RPMI7951 (cell line): ENCODE measurements at places on chromosomes 6 and 20. TPM values are rescaled to one million over a fixed set of nuclear protein-coding genes. Genes with fewer than 3 reads are reported as not detected.

Gene PTPRT
- not detected in 2 replicates for total RNA-seq

Gene RHAG
- total RNA-seq = not detected in 2 replicates

Gene SCUBE3
- total RNA-seq = 0.10 and 0.24 TPM in 2 replicates

Gene DOK5
- total RNA-seq = not detected in 2 replicates

Gene OOEP
- total RNA-seq = not detected in 2 replicates
